ENCODE measurements at places on chromosomes 7 and 10. TPM values are rescaled to one million over a fixed set of nuclear protein-coding genes. Genes with fewer than 3 reads are reported as not detected.

AGAP5 gene
- total RNA-seq = 10.7 TPM

CPN1 gene
- not detected for total RNA-seq

DNA sequence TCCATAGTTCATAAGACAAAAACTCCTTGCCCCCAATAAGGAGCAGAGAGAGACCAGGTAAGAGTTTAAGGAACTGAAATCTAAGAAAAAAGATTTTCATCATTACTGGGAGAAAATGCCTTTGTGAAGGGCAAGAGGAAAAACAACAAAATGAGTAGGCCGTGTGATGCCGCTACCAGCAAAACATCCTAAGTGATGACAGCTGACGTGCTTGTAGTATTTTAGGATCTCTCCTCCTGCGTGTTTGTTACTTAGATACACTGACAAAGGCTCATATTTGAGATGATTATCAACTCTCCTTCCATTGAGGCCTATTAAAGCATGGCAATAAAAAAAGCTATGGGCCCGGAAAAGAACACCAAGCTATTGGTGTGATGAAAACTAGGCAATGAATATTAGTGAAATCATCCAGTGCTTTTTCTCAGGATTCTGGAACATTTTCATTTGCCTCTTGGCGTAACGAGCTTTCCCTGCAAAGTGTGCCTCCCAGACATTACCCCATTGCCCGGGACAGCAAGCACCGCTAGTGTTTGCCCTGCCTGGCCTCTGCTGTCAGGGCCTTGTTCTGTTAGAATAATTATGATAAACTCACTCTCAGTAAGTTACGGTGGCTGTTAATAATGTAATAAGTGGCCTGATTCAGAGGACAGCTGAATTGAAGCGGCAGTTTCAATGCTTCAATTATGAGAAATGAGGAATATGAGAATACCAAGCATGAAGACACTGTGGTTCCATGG, 36.8 kb upstream of the ITPRID1 start:
- no peak for DNase-seq

GRCh38 chr10:100651916-100652315, 93.5 kb upstream of the PAX2 start:
- DNase-seq = no peak

GRCh38 chr7:88458279-88458678, 151.6 kb upstream of the STEAP4 start:
- no peak for DNase-seq

HOXA5 gene
- total RNA-seq = 7.9 TPM

DNA sequence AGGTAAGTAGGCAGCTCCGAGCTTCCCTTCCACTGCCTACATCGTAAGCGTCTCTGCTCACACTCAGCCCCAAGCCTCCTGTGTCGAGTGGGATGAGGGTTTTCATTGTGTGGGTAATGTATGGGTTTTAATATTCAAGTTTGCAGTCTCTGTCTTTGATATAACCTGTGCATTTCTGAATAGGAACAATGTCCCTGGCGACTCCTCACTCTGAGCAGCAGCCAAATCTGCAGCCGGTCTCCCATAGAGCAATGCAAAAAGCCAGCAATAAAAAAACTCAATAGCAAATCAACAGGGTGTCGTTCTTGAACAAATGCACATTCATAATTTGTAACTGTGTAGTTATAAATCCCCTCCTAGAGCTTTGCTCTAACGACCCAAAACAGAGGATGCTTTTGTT, 33.4 kb downstream of the PPP1R17 start:
- no peak for DNase-seq

- DNase-seq = no peak
These were observed 28.3 kb upstream of the FIS1 start for GRCh38 chr7:101273206-101273605.

GRCh38 chr10:64873088-64873487, 1351.9 kb downstream of the REEP3 start:
- DNase-seq = no peak

- DNase-seq = no peak
These were observed 113.1 kb downstream of the CTTNBP2 start for GRCh38 chr7:117759950-117760640.

- no peak for DNase-seq
These were observed 2.5 kb downstream of the SLK start for GRCh38 chr10:103969436-103969835.

GRCh38 chr10:121509112-121509511, 89.1 kb downstream of the FGFR2 start:
- no peak for DNase-seq

Data from OCI-LY7 (cell line).